ENCODE measurements at places on chromosomes 1 and 21.

DNA sequence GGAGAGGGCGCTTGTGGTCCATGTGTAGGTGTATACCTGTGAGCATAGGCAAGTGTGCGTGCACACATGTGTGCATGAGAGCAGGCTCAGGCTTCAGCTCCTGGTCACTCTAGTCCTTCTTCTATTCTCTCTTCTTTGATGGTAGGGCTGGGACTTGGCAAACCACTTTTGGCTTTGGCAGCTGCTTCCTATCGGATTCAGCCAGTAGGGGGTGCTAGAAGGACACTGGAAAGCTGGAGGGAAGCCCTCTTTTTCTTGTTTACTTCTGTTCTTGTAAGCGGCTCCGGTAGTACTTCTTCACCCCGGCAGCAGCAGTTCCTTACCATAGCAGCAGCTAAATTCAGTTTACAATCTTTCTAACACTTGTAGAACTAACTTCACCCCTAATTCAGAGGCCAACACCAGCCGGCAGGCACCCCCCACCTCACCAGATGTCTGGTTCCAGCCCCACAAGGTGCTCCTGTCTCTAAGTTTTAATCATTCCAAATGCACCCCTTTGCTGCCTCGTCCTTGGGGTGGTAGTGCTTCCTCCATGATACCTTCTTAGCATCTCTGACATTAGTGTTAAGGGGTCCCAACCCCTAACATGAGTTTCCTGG is 25.1 kb downstream of the NENF start:
- H3K27ac ChIP-seq, result no peak overlapping the region
- no peak overlapping the region for H3K4me3 ChIP-seq
- peaks cover 9% of the 10 kb centered on the region for H3K4me1 ChIP-seq
- no peaks in the 10 kb centered on the region for H3K27me3 ChIP-seq
- peak; percentile 26 for DNase-seq

- H3K36me3 ChIP-seq, result no peaks in the 10 kb centered on the region
- DNase-seq, result peak; percentile 31
- peaks cover 13% of the 10 kb centered on the region for H3K27me3 ChIP-seq
- peaks cover 34% of the 10 kb centered on the region for H3K4me1 ChIP-seq
Observed at GRCh38 chr1:172449585-172450523, 6.0 kb upstream of the PIGC start.

DNA sequence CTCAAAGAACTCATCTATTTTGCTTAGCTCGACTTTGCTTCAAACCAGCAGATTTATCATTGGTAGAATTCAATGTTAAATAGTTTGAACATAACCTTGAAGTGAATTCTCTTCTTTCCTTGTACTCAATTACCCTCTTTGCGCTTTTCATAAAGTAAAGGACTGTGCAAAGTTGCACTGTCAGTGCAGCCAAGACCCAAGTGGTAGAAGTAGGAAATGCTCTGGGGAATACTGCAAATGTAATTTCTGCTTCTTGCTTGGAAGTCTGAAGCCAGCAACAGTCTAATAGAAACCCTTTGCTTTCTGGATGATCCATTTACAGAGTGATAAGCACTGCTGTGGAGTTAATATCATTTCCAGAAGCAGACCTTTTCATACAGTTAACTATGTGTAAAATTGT is 936.7 kb upstream of the TMPRSS15 start:
- no peak for DNase-seq
- H3K27ac ChIP-seq, result no peak overlapping the region
- H3K36me3 ChIP-seq, result no peaks in the 10 kb centered on the region
- H3K4me3 ChIP-seq, result no peak overlapping the region

- no peak for DNase-seq
- H3K27me3 ChIP-seq, result no peaks in the 10 kb centered on the region
- H3K27ac ChIP-seq, result peak overlapping the region; percentile 34
- peaks cover 2% of the 10 kb centered on the region for H3K36me3 ChIP-seq
- H3K4me1 ChIP-seq, result peaks cover 19% of the 10 kb centered on the region
- H3K4me3 ChIP-seq, result no peak overlapping the region
Observed at GRCh38 chr1:232538224-232538942, 91.5 kb downstream of the SIPA1L2 start.
